ENCODE measurements at places on chromosomes 7 and 10. TPM values are rescaled to one million over a fixed set of nuclear protein-coding genes. Genes with fewer than 3 reads are reported as not detected.
A peak's percentile ranks its signal among the peaks of the same experiment; 100 is the strongest.

Gene SH2D4B
- not detected for total RNA-seq

Gene ZNF680
- 6.6 TPM for total RNA-seq

GRCh38 chr7:16822029-16822428 is 17.2 kb upstream of the AGR2 start:
- DNase-seq = no peak

GRCh38 chr7:22765609-22766008 is 38.6 kb downstream of the IL6 start:
- DNase-seq = no peak

DNA sequence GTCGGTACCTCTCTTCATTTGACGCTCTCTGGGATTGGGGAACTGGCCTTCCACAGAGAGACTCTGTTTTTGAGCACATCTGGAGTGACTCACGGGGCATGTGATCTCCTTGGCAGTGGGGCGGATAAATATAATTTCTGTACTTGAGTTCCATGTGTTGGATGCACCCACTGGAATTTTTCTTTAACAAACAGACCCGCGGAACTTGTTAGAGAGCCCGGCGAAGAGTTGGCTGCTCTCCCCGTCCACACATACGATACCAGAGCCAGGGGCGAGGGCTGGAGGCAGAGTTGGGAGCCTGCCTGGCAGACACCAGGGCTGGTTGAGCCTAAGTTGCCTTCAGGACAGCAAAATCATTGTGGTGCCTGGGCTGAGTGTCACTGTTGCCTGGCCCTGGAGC is at the start of gene FAM180A:
Gene FAM180A (minus strand): TSS at position 44 of the 400 bp plus-strand sequence. CDS start 233 bp downstream, outside the sequence.
- DNase-seq = peak; percentile 94

GRCh38 chr7:32574626-32575025 is 79.3 kb downstream of the AVL9 start:
- DNase-seq = no peak

DNA sequence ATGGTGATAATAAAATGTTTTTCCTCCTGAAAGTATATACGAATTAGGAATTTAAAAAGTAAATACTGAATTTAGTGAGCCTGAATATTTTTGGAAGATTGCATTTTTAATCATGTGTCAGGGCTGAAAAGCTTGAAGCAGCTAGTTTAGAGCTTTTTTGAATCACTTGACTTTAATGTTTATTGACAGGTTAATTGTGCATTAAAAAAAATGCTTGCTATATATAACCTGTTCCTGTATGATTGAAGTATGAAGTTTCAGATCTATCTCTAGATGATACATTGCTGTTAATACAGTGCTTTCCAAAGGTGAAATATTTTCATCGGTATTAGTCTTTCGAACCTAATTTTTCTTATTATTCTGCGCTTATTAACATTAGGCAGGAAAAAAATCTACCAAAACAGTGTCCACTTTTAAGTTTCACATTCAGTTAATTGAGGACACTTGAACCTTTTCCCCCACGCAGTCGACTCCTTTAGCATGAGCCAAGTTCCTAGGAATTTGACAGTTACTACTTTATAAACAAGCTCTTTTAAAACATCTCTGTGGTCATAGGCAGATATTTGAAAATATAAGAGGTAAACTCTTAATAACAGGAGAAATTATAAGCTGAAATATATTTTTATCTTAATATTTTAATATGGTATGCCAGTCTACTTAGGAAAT is 187.1 kb downstream of the MLLT10 start:
- peak; percentile 43 for DNase-seq

GRCh38 chr7:88985295-88985694 is 189.8 kb upstream of the TEX47 start:
- DNase-seq = no peak

DNA sequence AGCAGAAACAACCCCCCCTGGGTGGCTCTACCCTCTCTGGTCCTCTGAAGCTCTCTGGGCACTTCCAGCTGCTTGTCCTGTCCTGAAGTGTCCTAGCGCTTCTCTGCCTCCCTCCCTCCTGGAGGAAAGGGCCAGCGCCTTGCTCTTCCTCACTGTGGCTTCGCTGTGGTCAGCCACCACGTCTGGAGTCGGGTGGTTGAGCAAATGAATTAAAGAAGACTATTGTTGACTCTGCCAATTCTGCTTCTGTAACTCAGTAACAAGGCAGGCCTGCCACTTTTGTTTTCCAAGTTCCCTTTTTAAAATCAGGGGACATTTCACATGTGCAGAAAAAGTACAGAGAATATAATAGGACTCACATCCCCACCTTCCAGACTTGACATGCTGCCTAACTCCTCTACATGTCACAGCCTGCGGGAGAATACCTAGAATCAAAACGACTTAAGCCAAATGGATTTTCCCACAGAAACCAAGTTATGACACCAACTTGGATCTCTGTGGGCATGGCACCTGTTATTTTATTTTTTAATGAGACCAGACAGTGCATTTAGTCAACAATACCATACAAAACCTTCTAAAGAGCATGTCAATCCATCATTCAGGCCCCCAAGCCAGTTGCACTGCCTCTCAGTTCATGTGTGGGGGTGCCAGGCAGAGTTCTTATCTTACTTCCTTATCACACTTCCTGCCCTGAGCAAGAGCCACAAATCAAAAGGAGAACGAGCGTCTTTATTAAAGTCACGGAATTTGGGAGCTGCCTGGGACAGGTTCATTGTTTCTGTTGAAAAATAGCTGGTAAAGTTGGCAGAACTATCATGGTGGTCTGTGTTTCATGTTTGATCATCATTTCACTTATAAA is 6.8 kb downstream of the FFAR4 start:
- DNase-seq = no peak

DNA sequence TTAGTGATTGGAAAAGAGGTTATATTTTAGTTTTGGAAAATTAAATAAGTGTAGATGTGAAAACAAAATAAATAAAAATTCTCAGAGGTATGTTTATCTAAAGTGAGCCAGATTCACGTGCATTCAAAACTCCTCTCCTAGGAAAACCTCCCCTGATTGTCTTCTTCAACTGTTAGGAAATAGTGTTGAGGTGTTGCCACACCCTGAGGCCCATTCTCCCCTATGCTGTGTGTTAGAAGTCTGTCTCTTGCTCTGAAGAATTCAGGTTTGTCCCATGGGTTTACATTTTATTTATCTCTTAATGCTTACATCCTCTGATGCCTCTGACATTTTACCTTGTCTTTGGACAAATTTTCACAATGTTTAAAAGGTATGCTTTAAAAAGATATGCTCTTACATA is 40.3 kb downstream of the PTPRE start:
- DNase-seq = peak; percentile 15

GRCh38 chr10:80647173-80647833 is 109.6 kb downstream of the SH2D4B start:
- DNase-seq = peak; percentile 7

Gene CPN1
- not detected for total RNA-seq

GRCh38 chr7:44712012-44712411 is 36.6 kb upstream of the ZMIZ2 start:
- no peak for DNase-seq

DNA sequence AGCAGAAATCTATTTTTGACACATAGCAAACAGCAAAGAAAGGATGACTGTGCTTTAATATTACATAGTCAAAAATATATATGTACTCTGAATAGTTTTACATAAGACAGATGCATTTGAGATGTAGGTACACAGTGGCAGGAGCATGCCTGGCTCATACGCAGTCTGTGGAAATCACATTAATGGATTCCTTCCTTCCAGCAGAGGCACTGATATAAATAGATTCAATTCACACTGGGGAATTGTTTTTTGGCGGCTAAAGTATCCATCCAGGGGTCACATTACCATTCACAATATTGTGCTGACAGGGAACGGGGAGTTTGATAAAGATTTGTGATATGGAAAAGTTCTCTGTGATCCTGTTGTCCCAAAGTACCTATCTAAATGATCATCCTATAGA is 72.5 kb upstream of the AGR3 start:
- DNase-seq = no peak

Gene GJC3
- total RNA-seq = not detected

GRCh38 chr7:44124822-44125202 is 1.5 kb upstream of the POLD2 start:
- no peak for DNase-seq

DNA sequence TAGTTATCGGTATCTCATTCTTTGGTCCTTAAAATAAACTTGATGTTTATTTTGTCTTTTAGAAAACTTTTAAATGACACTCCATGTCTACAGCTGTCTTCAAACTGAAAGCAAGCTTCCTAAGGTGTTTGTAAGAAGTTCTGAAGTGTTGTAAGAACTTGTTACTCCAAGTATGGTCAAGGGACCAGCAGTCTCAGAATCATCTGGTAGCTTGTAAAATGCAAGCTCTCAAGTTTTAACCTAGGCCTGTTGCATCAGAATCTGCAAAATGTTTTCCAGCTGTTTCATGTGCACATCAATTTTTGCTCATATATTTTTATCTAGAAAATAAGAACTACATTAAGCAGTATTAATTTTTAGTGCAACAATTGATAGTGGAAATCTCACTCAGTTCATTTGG is 104.1 kb downstream of the THSD7A start:
- peak; percentile 55 for DNase-seq

DNA sequence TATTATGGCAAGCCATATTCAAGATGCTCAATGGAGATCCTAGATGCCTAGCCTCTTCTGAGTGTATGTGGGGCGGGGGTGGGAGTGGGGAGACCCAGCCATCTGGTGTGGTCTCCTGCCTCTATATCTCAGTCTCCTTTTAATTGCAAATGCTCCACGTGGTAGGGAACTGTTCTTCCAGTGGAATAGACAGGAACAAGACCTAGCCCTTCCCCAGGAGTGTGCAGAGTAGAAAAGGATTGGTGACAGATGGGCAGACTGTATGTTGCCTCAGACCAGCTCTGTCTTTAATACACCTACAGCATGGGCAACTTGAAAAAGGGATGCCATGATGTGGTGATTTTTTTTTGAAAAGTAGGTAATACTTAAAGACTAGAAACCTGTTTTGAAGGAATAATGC is 12.6 kb downstream of the CYP3A5 start:
- no peak for DNase-seq

DNA sequence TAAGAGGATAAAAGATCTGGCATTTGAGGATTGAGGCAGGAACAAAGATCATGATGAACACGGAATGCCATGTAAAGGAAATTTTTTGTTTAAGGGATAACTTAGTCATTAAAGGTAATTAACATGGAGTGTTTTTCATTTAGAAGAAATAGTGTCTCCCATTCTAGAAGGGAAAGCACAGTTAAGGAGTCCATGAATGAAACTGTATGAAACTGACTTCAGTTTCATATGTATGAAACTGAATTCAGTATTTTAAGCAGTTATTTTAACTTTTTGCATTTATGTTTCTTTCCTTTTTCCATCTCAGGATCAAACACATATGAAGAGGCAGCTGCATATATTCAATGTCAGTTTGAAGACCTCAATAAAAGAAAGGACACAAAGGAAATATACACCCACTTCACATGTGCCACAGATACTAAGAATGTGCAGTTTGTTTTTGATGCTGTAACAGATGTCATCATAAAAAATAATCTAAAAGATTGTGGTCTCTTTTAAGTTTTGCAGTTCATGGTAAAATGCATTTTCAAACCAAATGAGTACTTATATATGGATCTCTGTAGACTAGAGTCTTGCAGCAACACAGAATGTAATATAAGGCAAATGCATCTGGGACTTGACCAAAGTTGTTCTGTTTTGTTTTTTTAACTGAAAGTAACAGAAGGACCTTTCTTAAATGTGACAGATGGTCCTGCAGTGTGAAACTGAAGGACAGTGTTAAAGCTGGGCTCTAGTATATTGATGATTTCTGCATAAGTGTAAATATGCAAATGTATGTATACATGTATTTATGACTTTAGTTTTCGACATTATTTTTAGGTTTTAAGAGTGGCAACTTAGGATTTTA is 82.6 kb downstream of the GNAI1 start:
- DNase-seq = no peak

DNA sequence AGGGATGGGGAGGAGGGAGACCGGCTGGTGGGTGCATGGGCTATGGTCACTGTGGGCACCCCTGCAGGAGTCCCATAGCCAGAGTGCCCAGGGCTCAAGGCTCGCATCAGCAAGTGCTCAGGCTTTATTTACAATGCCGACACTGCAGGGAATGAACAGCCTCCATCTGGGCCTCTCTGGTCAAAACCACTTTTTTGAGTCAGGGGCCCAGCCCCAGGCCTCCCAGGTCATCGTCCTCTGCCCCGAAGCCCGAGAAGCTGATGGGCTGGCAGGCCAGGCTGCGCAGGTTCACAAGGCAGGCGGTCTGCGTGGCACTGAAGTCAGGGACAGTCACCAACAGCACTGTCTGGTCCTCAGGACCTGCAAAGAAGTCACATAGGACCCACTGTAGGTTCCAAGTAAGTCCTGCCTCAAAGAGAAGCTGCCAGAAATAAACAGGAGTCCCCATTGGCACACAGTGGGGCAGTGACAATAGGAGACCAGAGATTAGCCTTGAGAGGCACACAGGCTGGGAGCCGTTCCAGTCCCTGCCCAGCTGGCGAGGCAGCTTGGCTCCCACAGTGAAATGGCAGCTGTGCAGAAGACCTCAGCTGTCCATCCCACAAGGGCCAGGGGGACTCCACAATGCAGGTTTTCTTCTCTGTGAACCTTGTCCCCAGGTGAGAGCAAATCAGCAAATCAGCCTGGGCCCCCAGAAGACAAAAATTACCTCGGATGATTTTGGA is 8.6 kb downstream of the POLD2 start:
- no peak for DNase-seq

GRCh38 chr7:34277016-34277802 is 371.9 kb downstream of the BMPER start:
- peak; percentile 68 for DNase-seq

GRCh38 chr10:115936926-115937767 is 335.9 kb downstream of the GFRA1 start:
- DNase-seq = peak; percentile 89

- peak; percentile 46 for DNase-seq
These were observed 34.8 kb upstream of the AGR2 start for GRCh38 chr7:16839646-16840045.

- DNase-seq = peak; percentile 94
These were observed at the start of gene CAMK2G for GRCh38 chr10:73874267-73875138. Gene CAMK2G, minus strand, starts transcription at chr10:73874555. Its CDS starts 94 bp downstream, at chr10:73874461.

Gene PSTK
- 1.4 TPM for total RNA-seq

GRCh38 chr7:105250706-105251105 is 138.0 kb downstream of the SRPK2 start:
- DNase-seq = no peak

Gene SPDYE1
- not detected for total RNA-seq

GRCh38 chr7:35185908-35186731 is 67.8 kb downstream of the TBX20 start:
- DNase-seq = peak; percentile 19

DNA sequence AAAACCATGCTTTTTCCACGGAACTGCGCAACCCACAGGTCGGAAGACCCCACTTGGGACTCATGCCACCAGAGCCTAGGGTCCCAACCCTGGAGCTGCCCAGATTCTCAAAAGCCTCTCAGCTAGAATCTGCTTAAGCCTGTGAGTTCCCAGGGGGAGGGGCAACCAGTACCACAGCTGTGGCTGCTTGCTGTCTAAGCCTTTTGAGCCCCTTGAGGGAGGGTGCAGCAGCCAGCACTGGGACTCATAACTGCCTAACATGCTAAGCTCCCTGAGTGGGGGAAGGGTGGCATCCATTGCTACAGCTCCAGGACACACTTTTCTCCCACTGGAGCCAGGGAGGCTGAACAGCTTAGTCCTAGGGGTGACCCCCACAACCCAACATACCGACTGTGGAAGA is 485.6 kb upstream of the GRM3 start:
- DNase-seq = no peak

Data from GM23248 (cell line).